ENCODE measurements at places on chromosomes 6 and 20.

DNA sequence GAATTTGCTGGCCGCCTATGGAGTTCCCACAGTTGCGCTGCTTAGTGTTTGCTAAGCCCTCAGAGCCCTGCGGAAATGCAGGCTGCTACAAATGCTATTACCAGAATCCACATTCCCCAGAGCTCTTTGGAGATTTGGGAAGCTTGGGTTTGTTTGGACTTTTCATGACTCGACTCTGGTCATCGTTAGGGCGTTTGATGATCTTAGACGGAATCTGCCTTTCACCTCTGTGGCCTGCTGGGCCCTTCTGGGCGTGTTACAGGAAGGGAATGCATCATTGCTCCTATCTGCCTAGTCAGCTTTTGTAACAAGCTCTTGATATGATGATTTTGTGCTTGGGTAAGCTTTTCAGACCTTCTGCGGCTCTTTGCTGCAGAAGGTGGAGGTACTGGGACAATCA, 50.8 kb downstream of the EYA2 start:
- no peak for DNase-seq

GRCh38 chr6:142047934-142048592, 84.7 kb upstream of the GJE1 start:
- DNase-seq, result no peak

- DNase-seq, result no peak
Measured at GRCh38 chr6:124769811-124770544, 192.3 kb upstream of the RNF217 start.

DNA sequence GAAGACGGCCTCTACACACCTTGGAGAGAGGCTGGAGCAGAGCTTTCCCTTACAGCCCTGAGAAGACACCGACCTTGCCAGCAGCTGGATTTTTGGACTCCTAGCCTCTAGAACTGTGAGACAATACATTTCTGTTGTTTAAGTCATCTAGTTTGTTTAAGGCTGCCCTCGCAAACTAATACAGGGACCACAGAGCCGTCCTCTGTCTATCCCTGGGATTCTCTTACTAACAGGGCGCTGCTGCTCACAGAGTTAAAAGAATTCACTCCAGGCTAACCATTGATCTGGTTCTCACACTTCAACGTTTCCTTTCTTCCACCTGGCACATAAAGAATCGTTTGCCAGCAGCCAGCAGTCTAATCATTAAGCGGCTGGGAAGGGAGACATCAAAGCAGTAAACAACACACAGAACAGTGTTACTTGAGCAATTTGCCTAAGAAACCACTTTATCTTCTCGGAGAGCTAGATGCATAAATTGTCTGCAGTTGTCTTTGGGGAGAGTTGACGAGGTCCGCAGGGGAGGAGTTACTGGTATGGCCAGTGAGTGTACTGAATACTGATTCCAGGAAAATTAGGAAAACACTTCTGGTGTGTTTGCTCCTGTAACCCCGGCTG, 103.5 kb upstream of the AKAP12 start:
- no peak for DNase-seq

DNA sequence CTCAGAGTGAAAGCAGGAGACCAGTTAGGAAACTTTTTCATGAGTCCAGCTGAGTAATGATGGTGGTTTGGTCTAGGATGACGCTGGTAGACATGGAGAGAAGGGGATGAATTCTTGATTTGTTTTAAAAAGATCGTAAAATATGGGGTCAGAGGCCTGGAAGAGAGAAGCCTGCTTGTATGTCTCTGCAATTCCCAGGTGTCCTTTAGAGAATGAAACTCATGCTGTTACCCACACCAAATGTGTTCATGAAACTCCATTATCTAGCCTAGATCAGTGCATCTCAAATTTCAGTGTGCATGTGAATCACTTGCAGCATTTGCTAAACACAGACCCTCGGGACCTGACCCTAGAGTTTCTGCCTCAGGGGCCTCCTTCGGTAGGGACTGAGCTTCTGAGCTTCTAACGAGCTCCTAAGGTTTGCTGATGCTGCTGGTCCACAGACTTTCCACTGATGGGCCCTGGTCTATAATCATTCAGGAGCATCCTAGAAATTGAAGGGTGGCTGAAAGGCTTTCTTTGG, 302.0 kb upstream of the PLCB4 start:
- peak; percentile 60 for DNase-seq

- no peak for DNase-seq
Measured at GRCh38 chr6:85864453-85865401, 222.0 kb upstream of the SYNCRIP start.

DNA sequence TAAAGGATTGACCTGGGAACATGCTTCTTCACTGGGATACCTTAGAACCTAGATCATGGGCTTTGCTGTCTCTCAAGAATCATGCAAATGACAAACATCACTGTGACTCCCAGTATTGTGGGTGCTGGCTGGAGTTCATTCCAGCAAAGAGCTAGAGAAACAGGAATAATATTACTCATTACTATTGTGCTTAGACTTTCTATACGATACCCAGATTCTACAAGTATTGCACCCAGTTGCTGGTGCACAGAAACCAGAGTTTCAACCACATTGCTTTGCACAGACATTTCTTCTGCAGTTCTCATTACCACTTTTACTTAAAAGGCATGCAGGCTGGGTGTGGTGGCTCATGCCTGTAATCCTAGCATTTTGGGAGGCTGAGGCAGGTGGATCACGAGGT, 220.4 kb upstream of the ZNF217 start:
- no peak for DNase-seq

DNA sequence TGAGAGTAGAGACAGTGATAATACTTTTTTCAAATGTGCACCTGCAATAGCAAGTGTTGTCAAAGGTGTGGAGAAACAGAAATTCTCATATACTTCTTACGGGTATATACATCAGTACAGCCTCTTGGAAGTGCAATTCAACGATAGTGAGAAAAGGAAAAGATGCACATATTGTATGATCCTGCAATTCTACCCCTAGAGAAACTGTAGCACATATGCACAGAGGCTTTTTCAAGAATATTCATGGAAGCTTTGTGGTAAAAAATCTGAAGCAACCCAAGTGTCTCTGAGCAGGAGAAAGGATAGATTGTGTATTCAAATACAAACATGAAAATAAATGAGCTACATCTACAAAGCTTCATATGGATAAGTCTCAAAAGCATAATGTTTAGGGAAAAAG, 94.7 kb upstream of the PREP start:
- no peak for DNase-seq

DNA sequence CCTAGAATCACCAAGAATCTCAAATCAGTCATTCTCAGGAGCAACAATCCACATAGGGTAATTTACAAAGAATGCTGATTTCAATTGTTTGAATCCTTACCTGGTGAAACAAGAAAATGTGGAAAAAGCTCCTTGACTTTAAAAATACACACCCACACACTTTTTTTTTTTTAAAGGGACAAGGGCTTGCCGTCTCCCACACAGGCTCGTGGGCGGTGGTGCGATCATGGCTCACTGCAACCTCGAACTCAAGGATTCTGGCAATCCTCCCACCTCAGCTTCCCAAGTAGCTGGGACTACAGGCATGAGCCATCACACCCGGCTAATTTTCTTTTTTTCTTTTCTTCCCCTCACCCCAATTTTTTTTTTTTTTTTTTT, 30.7 kb downstream of the PARD6B start:
- DNase-seq, result no peak

DNA sequence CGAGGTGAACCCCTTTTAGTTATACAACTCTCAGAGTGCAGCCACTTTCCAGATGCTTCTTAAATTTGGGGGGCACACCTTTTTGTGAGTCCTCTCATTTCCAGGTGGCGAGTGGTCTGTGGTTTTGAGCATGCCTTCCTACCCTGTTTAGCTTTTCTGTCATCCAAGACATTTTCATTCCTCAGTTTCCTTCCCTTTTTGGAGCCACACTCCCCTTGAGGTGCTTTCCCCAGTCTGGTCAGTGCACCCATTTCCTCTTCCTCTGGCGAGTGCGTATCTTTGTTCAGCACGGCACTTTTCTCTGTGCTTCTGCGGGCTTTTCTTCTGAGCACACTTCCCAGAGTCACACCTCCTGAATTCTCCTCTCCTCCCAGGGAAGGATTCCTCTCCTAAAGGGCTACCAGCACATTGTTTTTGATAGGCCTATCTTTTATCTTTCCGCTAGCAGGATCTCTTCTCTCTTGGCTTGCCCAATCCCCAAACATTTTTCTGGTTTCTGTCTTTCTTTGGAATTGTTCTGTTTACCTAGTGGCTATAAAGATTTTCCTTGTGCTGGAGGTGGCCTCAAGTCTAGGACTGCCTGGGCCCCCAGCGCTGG, 1.4 kb downstream of the PHF20 start:
- no peak for DNase-seq

- DNase-seq, result no peak
Measured at GRCh38 chr20:48703511-48704219, 124.1 kb downstream of the PREX1 start.

DNA sequence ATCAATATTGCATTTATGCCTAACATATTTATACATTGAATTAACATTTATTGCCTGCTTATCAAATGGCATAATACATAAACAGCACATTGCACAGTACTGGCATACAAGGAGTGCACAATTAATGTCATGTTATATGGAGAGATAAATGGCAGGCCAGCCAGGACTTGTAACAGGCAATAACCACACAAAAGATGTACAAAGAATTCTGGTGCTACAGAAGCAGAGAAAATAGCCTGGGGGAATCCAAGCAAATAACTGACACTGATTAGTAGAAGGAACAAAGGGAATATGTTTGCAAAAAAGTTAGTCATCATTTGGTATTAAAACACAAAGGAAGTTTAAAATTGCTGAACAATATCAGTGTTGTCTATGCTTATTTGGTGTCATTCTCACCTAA, 27.3 kb downstream of the COL21A1 start:
- no peak for DNase-seq

DNA sequence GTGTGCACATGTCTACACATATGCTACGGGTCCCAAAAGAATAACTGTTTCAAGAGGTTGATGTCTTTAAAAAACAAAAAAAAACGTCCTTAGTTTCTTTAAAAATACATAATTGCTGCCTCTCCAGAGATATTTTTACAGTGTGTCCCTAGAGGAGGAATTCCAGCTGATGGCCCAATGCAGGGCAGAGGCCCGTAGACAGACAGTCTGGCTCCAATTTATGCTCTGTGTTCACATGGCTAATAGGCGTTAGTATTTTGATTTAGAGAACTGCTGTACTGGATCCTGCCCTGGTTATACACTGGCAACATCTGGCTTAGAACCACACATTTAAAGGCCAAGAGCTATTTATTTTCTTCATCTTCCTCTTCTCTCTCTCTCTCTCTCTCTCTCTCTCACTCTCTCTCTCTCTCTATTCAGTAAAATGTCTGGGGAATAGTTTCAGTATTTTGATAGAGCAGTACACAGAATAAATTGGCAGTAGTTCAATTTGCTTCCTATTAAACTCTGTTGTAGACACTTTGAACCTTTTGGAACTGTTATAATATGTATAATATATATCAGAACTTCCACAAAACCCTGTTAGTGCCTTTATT, 260.6 kb downstream of the EYA4 start:
- DNase-seq, result no peak

DNA sequence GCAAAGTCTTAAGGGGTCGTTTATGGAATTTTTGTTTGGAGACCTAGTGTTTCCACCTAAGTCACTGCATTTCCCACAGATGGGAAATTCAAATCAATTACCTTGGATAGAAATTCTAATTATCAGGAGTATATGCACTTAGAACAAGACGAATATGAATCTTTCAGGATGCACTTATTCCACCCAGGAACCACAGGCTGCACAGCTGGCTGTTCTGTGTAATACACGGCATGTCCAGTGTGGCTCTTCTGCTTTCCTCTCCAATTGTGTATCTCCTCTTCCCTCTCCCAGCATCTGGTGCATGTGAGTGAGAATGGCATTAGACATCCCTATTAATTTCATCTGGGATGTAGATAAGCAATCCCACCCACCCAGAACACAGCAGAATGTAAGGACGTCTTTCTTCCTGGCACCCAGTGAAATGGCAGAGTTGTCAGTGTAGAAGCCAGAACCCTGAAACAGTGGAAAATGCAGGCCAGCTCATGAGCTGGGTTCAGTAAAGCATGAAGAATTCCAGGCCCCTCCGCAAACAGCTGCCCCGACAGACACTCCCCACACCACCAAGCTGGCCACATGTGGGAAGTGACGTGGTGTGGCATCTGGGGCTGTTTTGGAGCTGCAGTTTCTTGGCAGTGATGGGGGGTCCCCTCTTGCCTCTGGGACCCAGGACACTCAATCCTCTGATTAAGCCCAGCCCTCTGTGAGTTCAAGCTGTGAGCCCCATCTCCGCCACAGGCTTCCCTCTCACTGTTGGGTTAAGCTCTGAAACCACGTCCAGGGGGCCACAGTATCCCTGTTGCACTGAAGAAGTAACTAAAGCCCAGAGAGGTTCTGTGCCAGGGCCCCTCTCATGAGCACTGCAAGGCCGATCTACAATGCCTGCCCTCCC, 180.1 kb upstream of the CST7 start:
- no peak for DNase-seq

GRCh38 chr20:63547725-63548480, at the start of gene SRMS:
TSS of gene SRMS (minus strand) at chr20:63547749. CDS start at chr20:63547463, 286 bp downstream.
- DNase-seq, result no peak

- DNase-seq, result no peak
Measured at GRCh38 chr6:34571388-34571787, 15.3 kb upstream of the SPDEF start.

DNA sequence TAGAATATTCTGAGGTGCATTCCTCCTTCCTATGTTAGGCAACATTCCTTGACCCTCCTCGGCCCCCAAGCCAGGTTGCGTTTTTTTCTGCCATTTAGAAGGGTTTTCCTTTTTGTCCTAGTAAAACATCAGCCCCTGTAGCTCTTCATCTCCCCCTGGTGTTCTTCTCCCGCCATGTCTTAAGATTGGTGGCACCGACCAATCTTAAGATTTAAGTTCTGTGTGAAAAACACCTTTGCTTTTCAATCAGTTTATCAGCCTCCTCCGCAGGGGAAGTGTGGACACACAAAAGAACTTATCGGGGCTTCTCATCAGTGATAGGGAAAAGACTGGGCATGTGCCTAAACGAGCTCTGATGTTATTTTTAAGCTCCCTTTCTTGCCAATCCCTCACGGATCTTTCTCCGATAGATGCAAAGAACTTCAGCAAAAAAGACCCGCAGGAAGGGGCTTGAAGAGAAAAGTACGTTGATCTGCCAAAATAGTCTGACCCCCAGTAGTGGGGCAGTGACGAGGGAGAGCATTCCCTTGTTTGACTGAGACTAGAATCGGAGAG, 719 bp upstream of the EDN1 start:
- DNase-seq, result no peak

GRCh38 chr6:43667245-43668150, 20.1 kb downstream of the MRPS18A start:
- DNase-seq, result peak; percentile 21
